ENCODE measurements at places on chromosomes 16 and 17.

GRCh38 chr17:27977751-27978688, 64.5 kb upstream of the NLK start:
- no peak for DNase-seq

GRCh38 chr17:81898029-81898866, 3.8 kb upstream of the NPB start:
- no peak for DNase-seq

DNA sequence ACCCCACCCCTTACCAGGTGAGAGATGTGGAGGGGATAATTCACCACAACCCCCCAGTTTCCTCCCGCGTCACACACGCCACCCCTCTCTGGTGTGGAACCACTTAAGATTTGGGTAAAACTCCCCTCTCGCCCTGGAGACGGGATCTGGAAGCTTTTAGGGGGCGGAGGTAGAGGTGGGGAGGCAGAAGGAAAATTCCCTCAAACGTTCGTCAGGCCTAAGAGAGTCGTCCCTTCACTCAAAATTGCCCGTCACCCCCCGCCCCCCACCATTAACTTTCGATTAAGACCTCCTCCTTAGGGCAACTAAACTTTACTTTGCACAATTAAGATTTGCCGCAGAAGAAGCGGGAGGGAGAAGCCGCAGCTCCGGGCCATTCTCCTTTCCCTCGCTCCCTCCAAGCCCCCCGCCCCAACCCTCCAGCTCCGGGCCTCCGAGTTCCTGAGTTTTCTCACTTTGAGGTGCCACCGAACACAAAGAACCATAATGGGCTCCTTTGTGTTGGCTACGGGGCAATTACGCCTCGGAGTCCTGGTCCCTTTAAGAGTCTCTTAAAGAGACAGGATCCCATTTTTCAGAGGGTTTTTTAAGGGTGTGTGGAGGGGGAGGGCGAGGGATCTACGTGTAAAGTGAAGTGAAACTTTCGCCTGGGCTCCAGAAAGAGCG, 985 bp upstream of the FZD2 start:
- no peak for DNase-seq

GRCh38 chr16:73771196-73772064, 525.2 kb upstream of the PSMD7 start:
- DNase-seq: no peak

- DNase-seq: no peak
Observed at GRCh38 chr16:1089439-1089821, 6.6 kb downstream of the C1QTNF8 start.

DNA sequence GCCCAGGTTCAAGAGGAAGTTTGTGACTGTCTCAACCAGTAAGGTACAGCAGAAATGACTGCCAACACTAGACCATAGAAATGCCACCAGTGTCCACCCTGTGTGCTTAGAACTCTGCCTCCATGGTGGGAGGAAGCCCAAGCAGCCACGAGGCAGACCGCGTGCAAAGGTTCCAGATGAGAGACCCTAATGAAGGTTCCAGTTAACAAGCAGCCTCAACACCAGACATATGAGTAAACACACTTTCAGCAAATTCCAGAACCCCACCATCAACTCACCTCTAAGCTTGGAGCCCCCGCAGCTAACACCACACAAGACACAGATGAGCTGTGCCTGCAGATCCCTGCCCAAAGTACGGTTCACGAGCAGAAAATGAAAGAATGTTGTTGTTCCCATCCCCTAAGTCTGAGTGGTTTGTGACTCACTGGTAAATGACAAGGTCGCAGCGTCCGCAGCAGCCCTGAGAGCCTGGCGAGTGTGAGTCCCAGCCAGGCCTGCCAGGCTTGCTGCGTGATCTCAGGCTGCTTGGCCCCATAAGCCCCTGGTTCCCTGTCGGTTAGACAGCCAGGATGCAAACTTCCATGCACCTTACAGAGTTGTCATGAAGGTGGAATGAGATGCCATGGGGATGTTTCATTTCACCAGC, 193.7 kb downstream of the C16orf95 start:
- no peak for DNase-seq

GRCh38 chr17:28763137-28763799, 19.5 kb downstream of the TRAF4 start:
- DNase-seq: no peak

GRCh38 chr17:33371377-33371776, 78.3 kb upstream of the ASIC2 start:
- DNase-seq: no peak

- DNase-seq: no peak
Observed at GRCh38 chr16:12674071-12674470, 129.6 kb downstream of the CPPED1 start.

GRCh38 chr16:56259425-56259779, 68.1 kb downstream of the GNAO1 start:
- no peak for DNase-seq

DNA sequence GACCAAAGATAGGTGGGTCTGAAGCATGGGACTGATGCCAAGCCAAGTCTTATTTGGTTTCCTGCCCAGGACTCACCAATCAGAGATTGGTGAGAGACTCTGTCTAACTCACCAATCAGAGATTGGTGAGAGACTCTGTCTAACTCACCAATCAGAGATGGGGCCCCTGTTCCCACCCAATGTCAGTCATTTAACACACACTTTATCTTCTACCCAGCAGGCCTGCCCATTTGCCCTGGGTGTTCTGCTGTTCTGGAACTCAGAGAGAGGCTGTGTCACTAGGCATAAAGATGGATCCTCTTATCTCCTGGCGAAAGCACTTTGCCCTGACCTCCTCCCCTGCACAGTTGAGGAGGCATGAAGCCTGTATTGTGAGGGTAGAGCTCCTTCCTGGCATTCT, 5.4 kb upstream of the RHOT1 start:
- no peak for DNase-seq

GRCh38 chr17:77999413-78000173, 41.1 kb downstream of the TNRC6C start:
- no peak for DNase-seq

DNA sequence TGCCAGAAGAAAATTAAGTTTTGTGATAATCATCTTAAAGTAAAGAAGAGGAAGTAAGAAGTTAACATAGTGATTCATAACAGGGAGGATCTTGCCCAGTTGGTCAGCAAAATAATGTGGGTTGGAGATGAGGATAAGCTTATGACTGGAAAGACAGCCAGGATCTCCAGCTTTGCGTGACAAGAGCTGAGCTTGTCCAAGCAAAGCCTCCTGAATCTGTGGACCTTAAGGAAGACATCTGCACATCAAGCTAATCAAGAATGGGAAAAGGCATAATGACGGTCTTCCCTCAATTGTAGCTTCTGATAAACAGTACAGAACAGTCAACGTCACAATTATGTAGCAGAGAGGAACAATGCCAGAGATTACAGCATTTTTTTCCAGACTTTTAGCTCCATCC, 744.7 kb upstream of the GOT2 start:
- no peak for DNase-seq

- no peak for DNase-seq
Observed at GRCh38 chr16:17252701-17253100, 218.1 kb downstream of the XYLT1 start.

DNA sequence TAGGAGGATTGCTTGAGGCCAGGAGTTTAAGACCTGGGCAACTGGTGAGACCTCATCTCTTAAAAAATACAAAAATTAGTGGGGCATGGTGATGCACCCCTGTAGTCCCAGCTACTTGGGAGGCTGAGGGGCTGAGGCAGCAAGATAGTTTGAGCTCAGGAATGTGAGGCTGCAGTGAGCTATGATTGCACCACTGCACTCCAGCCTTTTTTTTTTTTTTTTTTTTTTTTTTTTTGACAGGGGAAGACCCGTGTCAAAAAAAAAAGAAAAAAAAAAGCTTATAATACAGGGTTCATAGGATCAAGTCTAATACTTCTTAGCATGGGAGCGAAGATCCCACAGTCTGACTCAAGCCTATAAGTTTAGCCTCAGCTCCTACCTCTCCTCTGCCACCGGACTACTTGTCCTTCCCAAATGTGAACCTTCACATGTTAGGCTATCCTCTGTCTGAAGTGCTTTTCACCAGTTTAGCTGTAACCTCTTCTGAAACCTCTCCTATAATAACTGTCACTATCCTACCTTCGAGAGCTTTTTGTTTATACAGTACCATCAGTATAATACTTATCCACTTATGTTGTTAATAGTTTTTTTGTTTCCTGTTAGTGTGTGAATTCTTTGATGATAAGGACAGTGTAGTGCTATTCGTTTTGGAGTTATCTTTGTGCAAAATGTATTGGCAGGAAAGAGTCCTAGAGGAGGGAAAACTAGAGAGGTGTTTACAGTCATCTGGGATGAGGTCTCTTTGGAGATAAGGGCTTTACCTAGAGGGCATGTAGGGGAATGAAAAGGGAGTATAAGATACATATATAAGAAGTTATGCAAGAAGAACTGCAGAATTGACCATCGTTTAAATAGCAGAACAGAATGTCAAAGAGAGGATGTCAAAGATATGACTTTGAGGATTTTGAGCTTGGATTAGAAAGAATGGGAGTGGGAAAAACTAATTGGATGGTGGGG, 15.5 kb downstream of the CPD start:
- no peak for DNase-seq

GRCh38 chr17:31533546-31534155, 142.2 kb downstream of the RAB11FIP4 start:
- DNase-seq: no peak

GRCh38 chr17:78878871-78879527, 24.0 kb downstream of the CEP295NL start:
- DNase-seq: no peak

DNA sequence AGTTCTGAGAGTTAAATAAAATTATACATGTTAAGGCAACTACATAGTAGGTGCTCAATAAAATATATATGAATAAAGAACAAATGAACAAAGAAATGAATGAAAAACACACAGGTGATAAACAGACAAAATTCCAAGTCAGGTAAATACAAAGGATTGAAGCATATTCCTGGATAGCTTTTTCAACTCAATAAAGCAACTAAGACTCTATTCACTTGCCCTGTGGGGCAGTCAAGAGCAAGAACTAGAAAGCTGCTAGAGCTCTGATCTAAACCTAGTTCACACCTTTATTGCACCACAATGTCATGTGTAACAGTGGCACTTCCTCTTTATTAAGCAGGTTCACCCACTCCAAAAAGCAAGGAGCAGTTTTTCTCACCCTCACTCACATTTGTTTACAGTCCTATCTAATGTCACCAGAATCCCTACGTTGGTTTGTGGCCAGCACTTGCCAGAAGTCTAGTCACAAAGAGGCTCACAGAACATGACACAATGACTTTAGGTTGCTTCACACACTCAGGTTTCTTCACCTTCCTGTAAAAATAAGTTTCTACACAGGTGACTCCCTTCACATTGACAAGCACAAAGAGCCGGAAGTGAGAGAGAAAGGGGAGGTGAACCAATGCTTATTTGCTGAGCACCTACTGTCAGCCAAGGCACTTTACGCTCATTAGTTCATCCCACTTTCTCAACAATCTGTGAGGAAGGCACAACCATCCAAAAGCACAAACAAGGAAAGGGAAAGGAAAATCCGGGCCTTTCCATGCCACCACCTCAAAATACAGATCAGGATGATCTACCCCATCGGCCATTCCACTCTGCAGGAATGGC, 70.8 kb downstream of the XPO6 start:
- peak; percentile 54 for DNase-seq

GRCh38 chr17:17297217-17297616, 6.0 kb upstream of the NT5M start:
- no peak for DNase-seq

- DNase-seq: no peak
Observed at GRCh38 chr17:13749891-13750235, 148.1 kb upstream of the HS3ST3A1 start.

DNA sequence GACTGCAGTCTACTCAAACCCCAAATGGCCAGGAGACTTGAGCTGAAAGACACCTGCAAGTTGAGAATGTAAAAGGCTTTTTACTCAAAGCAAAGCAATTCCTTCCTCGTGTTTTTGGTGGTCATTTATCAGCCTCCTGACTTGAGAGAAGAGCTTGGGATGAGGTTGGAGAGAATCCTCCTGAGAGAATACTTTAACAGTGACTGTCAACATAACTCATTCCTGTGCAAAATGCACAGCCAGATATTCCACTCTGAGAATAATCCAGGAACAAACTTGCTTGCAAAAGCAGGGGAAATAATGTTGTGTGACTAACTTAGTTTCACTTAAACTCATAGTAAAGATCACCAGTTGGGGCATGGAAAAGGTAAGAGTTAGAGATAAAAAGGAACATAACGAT, 53.4 kb downstream of the SNTB2 start:
- DNase-seq: no peak

DNA sequence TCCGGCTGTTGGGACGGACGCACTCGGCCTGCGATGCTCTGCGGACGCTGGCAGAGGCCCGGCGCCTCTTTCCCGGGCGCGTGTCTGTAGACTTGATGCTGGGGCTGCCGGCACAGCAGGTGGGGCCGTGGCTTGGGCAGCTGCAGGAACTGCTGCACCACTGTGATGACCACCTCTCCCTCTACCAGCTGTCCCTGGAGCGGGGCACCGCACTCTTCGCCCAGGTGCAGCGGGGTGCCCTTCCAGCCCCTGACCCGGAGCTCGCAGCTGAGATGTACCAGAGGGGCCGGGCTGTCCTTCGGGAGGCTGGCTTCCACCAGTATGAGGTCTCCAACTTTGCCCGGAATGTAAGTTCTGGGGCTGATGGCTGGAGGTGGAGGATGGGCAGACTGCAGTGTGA, 3.5 kb downstream of the RSAD1 start:
- DNase-seq: no peak

DNA sequence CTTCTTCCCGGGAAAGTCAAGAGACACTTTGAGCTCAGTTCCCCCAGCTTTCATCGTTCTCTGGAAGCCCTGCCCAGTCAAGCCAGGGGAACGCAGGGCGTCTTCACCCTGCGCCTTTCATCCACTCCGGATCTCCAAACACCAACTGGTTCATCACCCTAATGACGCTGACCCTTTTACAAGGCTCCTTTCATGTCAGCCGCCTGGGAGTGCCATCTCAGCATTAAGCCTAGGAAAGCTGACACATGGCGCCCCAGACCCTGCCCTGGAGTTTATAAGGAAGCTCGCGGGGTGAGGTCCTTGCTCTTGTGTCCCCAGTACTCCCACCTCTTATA, 594 bp upstream of the DNAJC7 start:
- DNase-seq: no peak

DNA sequence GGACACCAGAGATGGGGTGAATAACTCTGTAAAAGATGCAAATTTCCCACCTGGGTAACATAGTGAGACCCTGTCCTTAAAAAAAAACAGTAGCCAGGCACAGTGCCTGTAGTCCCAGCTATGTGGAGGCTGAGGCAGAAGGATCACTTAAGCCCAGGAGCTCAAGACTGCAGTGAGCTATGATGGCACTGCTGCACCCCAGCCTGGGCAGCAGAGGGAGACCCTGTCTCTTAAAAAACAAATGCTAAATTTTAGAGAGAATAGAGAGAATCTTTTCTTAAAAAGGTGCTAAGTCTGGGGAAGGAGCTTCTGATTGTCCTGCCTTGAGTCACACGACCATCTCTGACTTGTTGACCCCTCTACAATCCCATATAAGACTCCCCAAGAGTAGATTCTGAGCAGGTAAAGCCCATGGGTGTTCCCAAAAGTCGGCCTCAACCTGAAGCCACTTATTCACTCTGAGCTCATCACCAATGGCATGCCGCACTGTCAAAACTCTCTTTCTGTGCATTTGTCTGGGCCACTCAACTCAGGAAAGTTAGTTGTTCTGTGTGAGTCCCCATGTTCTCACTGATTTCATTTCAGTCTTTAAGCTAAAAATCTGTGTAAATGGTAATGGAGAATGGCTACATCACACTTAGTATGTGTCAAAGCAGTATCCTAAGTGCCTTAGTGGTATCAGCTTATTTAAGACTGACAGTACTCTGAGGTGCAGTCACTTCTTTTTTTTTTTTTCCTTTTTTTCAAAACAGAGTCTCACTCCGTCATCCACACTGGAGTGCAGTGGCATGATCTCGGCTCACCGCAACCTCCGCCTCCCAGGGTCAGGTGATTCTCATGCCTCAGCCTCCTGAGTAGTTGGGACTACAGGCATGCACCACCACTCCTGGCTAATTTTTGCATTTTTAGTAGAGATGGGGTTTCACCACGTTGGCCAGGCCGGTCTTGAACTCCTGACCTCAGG, 41.6 kb downstream of the PRKCB start:
- DNase-seq: peak; percentile 8

All from activated CD4-positive, alpha-beta T cell treated with anti-CD3 and anti-CD28 coated beads, Interleukin-2, amount 50 U/mL, for 1 hour (primary cell).